ENCODE measurements at places on chromosomes 12 and 14. TPM values are rescaled to one million over a fixed set of nuclear protein-coding genes. Genes with fewer than 3 reads are reported as not detected.

The TPPP2 gene
- total RNA-seq, result not detected

The KLHL33 gene
- 0.09 TPM for total RNA-seq

The DCN gene
- 0.11 TPM for total RNA-seq

The OTX2 gene
- not detected for total RNA-seq

The TMEM233 gene
- total RNA-seq, result 0.11 TPM

The TPI1 gene
- 630 TPM for total RNA-seq

The C12orf54 gene
- total RNA-seq, result not detected

The ANO2 gene
- 29.1 TPM for total RNA-seq

The SPTB gene
- under 0.01 TPM for total RNA-seq

The CLEC4D gene
- total RNA-seq, result not detected

The ZNF839 gene
- total RNA-seq, result 7.2 TPM

The ESR2 gene
- total RNA-seq, result under 0.01 TPM

The AQP2 gene
- not detected for total RNA-seq

The OR10G2 gene
- total RNA-seq, result not detected

The MYBPC1 gene
- total RNA-seq, result not detected

The SMIM41 gene
- total RNA-seq, result not detected

The RNASE7 gene
- total RNA-seq, result not detected

The ANKRD33 gene
- total RNA-seq, result 0.09 TPM

The PTPRQ gene
- under 0.01 TPM for total RNA-seq

The SLC35E3 gene
- total RNA-seq, result 4.8 TPM

The TAS2R13 gene
- total RNA-seq, result 1.0 TPM

The CSAD gene
- total RNA-seq, result 5.5 TPM

The APOLD1 gene
- total RNA-seq, result 97.2 TPM

The GPR132 gene
- not detected for total RNA-seq

The RIPK3 gene
- 2.1 TPM for total RNA-seq

The DNM1L gene
- 79.2 TPM for total RNA-seq

The NELL2 gene
- not detected for total RNA-seq

The MYF5 gene
- not detected for total RNA-seq

The KRT82 gene
- total RNA-seq, result not detected

The SLC39A5 gene
- not detected for total RNA-seq

The A2ML1 gene
- not detected for total RNA-seq

The MORN3 gene
- 0.17 TPM for total RNA-seq

The TAS2R30 gene
- 2.7 TPM for total RNA-seq

The WNT5B gene
- 0.17 TPM for total RNA-seq

The BCAT1 gene
- 169 TPM for total RNA-seq

The ESRRB gene
- not detected for total RNA-seq

The ADSS1 gene
- 0.86 TPM for total RNA-seq

Measured in dermis lymphatic vessel endothelial cell (primary cell).